ENCODE measurements at places on chromosomes 11 and 22.

- peak; percentile 17 for DNase-seq
These were observed 67.9 kb upstream of the WNT7B start for GRCh38 chr22:46044621-46045458.

GRCh38 chr22:17597217-17597616 is 31.3 kb downstream of the ATP6V1E1 start:
- no peak for DNase-seq

DNA sequence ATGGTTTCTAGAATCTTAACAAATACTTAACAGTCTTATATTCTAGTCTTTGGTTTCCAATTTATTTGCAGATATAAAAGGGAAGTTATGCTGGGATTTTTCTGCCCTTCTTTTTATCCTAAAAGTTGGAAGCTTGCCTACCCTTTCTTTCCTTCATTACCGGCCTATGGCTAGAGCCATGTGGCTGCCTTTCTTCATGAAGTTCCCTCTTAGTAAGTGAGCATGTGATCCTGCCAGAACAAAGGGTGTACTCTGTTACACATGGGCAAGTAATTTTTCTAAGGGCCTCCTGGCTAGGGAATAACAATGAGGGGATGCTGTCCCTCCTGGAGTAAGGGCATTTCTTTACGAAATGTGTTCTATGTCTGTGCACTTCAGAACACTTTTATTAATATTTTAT is 252.1 kb upstream of the PITPNB start:
- DNase-seq = no peak

- DNase-seq = no peak
These were observed 32.6 kb upstream of the PRDM11 start for GRCh38 chr11:45113807-45114206.

GRCh38 chr22:17436382-17436980 is 67.2 kb downstream of the CECR2 start:
- DNase-seq = no peak

GRCh38 chr11:106473089-106473722 is 395.7 kb downstream of the AASDHPPT start:
- no peak for DNase-seq

DNA sequence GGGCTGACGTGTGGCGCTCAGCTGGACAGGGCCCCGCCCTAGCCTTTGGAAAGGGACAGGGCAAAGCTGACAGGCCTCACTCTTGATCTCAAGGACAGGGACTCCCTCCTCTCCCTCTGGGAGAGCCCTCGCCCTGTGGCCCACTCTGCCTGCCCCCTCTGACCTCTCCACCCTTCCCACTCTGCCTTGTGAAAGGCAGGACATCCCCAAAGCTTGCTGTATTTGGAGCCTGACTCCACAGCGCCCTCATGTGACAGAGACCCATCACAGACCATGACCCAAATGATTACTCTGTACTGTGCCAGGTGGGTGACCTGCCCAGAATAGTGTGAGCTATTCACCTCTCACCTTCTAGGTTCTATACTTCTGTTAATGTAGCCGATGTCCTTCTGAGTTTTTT is 18.8 kb downstream of the P2RY2 start:
- DNase-seq = peak; percentile 24

GRCh38 chr11:66143996-66144678 is 74.1 kb downstream of the PACS1 start:
- no peak for DNase-seq

GRCh38 chr22:27226666-27227065 is 569.3 kb downstream of the MIAT start:
- no peak for DNase-seq

DNA sequence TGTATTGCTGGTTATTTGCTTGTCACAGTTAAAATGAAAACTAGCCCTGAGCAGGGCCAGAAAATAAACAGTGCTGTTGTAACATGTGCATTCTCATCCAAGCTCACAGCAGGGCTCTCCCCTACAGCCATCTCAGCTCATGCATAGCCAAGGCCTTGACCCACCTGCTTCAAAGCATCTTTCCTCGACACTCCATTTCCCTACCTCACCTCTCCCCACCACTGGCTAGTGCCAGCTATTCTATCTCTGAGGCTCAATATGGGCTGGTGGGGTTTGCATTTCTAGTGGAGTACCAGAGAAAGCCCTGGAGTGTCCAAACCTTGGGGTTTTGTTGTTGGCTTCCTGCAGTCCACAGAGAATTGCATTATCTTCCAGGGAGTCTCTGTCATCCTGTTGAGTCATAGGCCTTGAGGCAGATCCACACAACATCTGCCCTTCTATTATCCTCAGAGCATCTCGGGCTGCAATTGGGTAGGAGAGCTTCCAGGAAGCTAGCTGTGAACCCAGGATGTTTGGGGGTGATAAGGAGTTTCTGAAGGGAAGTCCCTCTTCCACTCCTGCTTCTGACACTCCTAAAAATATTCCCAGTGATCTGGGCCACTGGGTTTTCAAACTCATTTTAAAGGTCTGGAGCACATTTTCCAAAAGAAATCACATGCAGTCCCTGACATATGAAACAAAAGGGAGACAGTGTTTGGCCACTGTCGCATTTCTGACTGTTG is 36.1 kb upstream of the AMOTL1 start:
- no peak for DNase-seq

DNA sequence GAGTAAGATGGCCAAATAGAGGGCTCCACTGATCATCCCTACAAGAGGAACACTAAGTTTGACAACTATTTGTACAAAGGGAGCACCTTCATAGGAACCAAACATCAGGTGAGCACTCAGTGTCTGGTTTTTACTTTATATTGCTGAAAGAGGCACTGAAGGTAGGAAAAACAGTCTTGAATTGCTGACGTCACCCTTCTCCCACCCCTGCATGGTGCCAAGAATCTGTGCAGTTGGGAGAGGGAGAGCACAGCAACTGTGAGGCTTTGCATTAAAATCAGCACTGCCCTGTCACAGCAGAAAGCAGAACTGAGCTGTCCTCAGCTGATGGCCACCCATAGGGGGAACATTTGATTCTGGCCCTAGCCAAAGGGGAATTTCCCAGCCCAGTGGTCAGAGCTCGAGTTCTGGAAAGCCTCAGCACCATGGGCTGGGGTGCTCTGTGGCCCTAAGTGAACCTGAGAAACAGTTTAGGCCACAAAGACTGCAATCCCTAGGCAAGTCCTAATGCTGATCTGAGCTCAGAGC is 37.9 kb downstream of the PIWIL3 start:
- no peak for DNase-seq

DNA sequence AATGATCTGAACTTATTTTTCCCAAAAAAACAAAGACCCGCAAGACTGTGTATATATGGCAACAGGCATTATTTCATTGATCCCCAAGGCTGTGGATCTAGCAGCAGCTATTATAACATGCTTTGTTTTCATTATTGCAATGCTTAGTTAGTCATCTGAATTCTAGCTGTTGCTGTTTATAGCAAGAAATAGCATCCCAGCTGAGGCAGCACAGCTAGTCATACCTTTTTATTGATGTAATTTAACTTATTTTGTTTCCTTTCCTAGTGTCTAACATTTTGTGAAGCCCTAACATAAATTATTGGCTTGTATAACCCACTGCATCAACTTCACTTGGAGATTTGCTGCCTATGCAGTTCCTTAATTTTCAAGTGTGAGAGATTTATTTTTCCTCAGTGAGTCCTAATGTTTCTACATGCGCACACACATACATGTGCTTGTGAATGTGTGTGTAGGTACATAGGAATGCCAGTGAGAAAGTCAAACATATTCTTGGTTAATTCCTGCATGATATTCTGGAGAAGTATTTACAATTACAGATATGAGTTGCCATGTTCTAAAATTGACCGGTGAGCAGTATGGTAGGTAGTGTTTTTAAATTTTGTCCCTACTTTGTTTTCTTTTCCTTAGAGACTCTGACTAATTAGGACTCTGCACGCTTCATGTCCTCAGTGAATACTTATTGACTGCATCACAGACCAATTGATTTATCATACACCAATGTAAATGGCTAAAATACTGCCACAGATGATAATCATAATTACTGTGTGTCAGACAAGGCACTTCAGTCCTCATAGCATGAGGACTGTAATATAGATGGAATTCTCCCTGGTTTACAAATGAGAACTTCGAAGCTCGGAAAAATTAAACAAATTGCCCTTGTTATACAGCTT is 119.3 kb downstream of the WNT11 start:
- no peak for DNase-seq

- DNase-seq = no peak
These were observed 618.2 kb downstream of the METTL15 start for GRCh38 chr11:28726432-28726831.

DNA sequence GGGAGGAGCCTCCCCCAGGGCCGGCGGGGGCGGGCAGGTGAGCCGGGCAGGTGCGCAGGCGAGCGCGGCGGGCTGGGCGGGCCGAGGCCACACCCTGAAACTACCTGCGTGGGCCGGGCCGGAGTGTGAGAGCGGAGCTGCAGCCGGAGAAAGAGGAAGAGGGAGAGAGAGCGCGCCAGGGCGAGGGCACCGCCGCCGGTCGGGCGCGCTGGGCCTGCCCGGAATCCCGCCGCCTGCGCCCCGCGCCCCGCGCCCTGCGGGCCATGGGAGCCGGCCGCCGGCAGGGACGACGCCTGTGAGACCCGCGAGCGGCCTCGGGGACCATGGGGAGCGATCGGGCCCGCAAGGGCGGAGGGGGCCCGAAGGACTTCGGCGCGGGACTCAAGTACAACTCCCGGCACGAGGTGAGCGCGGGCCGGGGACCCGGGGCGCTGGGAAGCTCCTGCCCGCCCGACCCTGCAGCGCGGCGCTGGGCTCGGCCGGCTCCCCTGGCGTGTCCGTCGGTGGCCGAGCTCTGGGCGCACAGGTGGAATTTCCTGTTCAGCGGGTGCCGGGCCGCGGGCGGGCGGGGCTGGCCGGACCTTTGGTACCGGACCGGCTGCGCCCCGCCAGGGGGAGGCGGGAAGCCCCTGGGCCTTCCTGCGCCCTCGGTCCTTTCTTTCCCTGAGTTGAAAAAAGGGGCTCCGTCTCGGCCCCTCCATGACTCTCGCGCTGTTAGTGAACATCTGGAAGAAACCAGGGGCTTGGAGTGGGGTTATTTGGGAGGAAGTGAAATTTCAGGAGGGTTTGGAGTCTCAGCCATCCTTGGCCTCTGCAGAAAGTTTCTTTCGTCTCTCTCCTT is at the start of gene ST14:
TSS of gene ST14 (plus strand) at position 126 of the 841 bp plus-strand sequence. CDS start at position 324, 198 bp downstream.
- no peak for DNase-seq

DNA sequence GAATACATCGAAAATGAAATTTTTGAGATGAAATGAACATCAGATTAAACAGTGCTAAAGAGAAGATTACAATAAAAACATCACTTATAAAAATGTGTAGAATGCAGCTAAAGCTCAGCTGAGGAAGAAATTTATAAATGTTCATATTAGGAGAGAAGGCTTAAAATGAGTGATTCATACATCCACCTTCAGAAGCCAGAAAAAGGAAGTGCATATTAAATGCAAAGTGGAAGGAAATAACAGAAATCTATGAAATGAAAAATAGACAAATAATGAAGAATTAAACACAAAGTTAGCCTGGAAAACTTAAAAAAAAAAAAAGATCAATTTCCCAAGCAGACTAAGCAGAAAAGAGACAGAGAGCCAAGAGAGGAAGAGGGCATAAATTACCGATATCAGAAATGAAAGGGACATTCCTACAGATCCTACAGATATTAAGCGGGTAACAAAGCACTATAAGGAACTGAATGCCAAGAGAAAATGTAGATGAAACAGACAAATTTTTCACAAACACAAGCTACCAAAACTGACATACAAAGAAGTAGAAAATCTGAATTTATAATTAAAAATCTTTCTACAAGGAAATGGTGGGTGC is 7.2 kb upstream of the MOB2 start:
- DNase-seq = no peak

GRCh38 chr11:59224351-59224928 is 11.7 kb upstream of the MPEG1 start:
- no peak for DNase-seq

GRCh38 chr22:42939941-42940653 is 74.9 kb downstream of the PACSIN2 start:
- no peak for DNase-seq

DNA sequence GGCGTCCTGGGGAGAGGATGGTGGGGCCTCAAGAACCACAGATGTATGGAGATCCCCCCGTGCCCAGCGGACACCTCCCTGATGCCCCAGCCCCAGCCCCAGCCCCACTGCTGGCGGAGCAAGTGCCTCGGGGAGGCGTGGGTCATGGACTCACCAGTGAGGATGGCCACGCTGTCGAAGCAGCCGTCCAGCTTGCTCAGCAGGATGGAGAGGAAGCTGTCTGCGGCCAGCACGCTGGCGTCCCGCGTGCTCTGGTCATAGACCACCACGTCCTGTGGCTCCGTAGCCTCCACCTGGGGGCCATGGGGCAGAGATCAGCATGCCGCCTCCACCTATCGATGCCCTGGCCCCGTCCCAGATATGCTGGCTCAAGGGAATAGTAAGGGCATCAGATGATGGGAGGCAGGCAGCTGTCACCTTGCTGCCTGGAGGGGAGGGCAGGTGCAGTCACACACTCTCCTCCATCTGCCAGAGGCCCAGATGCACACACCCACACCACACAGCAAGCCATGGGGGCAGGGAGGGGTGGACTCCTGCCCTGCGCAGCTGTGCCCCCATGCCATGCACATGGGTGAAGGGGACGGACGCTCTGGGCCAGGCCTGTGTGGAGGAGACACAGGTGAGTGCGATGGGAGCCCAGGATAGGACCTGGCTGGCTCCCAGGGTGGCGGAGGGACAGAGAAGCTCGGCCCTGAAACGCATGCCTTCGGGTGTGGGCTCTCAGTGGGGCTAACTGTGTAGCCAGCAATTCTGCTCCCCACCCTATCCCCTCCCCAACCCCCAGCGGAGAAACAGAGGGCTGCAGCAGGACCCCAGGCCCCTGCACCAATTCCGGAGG is 8.2 kb downstream of the DUSP8 start:
- DNase-seq = no peak

DNA sequence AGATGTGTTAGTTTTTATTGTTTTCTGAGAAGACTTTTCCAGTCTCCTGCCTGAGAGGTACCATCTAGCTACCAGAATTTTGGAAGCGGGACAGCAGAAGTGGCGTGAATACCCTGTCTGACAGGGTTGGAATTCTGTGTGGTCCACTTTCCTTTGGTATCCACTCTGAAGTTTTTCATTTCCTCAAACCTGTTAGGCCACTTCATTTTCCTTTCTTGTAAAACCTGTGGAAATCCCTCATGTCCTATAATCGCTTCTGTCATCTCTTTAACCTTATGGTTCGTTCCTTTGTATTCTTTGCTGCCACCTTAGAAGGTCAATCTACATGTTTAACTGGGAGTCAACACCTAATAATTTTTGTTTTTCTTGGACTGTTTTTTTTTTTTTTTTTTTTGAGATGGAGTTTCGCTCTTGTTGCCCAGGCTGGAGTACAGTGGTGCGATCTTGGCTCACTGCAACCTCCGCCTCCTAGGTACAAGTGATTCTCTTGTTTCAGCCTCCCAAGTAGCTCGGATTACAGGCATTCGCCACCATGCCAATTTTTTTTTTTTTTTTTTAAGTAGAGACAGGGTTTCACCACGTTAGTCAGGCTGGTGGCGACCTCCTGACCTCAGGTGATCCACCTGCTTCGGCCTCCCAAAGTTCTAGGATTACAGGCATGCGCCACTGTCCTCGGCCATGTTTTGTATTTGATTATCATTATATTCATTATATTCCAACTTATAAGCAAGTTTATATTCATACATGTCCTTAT is 7.1 kb downstream of the SFI1 start:
- DNase-seq = no peak

All from hematopoietic multipotent progenitor cell treated with erythropoietin and hydrocortisone succinate and interleukin-3 and kit ligand, for 17 days (in vitro differentiated cells).